ENCODE measurements at places on chromosomes 1 and 21.

GRCh38 chr21:37874904-37875780 lies 41.1 kb downstream of the KCNJ6 start:
- no peak for DNase-seq

DNA sequence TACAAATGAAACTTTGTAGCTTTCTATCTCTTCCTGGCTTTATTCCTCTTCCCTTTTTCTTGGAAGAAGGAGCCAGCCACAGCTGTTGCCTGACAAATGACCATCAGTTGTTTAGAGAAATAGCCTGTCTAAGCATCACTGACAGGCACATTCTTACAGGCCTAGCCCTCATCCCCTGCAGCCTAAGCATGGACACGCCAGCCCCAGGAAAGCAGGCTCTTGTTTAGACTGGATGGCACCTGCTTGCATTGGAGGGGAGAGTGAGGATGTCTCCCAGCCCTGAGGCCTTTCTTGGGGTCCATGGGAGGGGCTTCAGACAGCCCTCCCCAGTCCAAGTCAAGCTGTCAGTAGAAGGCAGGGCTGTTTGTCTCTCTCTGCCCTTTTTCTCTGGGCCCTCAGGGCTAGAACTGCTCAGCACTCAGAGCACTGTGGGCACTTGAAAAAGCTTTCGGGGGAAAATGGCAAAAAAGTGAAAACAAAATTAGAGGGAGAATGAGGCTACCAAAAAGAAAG lies 282.5 kb upstream of the PLXNA2 start:
- DNase-seq, result no peak

DNA sequence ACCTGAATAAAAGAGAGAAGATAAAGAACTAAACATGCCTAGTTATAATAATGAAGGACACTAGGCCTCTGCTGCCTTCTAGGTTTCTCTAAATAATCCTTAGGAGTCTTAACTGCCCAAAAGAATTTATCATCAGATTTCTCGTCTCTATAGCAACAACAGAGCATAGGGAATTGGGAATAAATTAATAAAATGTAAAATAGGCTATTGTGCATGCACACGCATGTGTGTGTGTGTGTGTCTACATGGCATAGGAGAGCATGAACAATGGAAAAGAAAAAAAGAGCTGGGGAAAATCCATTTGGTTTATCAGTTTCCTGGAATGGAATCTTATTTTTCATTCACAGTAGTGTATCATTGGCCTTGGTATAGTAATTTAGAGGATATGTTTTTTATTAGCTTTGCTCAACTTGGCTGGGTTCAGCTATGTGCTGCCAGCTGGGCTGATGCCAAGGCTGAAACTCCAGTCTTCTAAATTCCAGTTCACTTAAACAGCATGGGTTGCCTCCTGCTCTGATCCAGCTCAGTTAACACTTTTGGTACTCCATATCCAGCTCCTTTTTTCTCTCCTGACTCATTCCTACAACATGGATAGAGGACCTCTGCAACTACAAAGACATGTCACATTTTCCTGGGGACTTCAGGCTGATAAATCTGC lies 80.6 kb upstream of the SLFNL1 start:
- DNase-seq, result no peak

GRCh38 chr1:87053446-87053845 lies 139.0 kb downstream of the HS2ST1 start:
- no peak for DNase-seq

- DNase-seq, result no peak
These were observed 11.3 kb downstream of the LDLRAD2 start for GRCh38 chr1:21823206-21823979.

- DNase-seq, result no peak
These were observed 108.3 kb downstream of the POU2F1 start for GRCh38 chr1:167328816-167329483.

Data from left renal pelvis (tissue), 4 donors.